ENCODE measurements at places on chromosomes 11 and 22.
A peak's percentile ranks its signal among the peaks of the same experiment; 100 is the strongest.

GRCh38 chr11:117179048-117179999, 781 bp downstream of the SIDT2 start:
- no peak for DNase-seq

DNA sequence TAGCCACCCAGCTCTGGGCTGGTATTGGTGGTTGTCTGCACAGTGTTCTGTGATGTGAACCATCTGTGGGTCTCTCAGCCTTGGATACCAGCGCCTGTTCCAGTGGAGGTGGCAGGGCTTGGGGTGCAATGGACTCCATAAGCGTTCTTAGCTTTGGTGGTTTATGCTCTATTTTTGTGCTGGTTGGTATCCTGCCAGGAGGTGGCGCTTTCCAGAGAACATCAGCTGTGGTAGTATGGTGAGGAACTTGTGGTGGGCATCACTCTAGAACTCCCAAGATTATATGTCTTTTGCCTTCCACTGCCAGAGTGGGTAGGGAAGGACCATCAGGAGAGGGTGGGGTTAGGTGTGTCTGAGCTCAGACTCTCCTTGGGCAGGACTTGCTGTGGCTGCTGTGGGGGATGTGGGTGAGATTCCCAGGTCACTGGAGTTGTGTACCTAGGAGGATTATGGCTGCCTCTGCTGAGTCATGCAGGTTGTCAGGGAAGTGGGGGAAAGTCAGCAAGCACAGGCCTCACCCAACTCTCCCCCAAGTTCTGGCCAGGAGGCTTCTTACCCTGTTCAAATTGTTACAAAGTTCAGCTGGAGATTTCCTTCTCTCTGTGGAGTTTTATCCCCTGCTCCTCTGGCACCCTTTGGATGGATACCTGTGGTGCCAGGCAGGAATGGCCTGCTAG, 47.2 kb downstream of the MRGPRX2 start:
- no peak for DNase-seq

DNA sequence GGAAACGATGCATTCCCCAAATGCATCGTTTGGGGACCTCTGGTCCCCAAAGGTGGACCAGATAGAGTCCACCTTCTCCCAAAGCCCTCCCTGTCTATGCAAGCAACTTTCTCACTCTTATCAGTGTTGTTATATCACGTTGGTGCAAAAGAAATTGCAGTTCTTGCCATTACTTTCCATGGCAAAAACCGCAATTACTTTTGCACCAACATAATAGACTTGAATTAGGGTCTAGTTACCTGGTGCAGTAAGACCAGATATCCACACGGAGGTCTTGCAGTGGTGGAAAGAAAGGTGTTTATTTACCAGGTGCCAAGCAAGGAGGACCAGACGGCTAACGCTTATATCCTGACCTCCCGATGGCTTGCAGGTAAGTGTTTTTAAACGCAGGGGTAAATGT, 129.0 kb downstream of the MIAT start:
- no peak for DNase-seq

- DNase-seq: no peak
Measured at GRCh38 chr11:120834686-120835210, 189.2 kb upstream of the TBCEL start.

GRCh38 chr11:68375766-68376165, 63.4 kb downstream of the LRP5 start:
- no peak for DNase-seq

GRCh38 chr11:95576146-95576845, 213.3 kb downstream of the FAM76B start:
- no peak for DNase-seq

- DNase-seq: peak; percentile 56
Measured at GRCh38 chr11:95682552-95682951, 107.0 kb downstream of the FAM76B start.

GRCh38 chr11:1229471-1230120, 6.7 kb downstream of the MUC5B start:
- no peak for DNase-seq

DNA sequence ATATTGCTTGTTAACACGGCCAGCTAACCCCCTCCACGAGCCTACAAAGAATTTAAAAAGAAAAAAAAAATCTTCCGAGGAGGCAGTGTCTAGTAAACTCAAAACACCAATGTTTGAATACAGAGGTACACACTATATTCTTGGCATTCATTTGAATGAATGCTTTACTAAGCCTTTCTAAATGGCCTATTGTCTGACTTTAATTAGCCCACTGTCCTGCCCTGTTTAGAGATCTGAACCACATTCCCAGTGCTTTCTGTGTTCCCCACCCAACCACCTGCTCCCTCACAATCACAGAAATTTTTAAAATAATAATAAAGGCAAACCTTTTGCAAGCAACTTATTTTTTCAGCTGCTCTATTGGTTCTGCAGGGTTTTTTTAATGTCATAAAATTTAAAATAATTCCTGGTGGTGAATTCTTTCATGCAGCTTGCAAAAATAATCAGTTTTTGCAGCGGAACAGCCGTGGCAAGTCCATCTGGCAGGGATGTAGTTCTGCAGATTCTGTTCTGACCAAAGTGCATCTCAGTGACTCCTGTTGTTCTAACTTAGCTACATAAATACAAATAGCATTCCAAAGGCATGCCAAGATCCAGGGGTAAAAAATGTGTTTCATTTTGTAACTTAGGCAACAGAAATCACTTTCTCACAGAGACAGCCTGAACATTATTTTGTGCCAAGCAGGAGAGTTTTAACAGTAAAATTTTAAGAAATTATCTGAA, 23.8 kb downstream of the POU2AF2 start:
- DNase-seq: peak; percentile 13

- no peak for DNase-seq
Measured at GRCh38 chr11:118200497-118200896, 24.1 kb upstream of the SCN2B start.

GRCh38 chr11:27496461-27496860, 10.1 kb downstream of the LIN7C start:
- no peak for DNase-seq

DNA sequence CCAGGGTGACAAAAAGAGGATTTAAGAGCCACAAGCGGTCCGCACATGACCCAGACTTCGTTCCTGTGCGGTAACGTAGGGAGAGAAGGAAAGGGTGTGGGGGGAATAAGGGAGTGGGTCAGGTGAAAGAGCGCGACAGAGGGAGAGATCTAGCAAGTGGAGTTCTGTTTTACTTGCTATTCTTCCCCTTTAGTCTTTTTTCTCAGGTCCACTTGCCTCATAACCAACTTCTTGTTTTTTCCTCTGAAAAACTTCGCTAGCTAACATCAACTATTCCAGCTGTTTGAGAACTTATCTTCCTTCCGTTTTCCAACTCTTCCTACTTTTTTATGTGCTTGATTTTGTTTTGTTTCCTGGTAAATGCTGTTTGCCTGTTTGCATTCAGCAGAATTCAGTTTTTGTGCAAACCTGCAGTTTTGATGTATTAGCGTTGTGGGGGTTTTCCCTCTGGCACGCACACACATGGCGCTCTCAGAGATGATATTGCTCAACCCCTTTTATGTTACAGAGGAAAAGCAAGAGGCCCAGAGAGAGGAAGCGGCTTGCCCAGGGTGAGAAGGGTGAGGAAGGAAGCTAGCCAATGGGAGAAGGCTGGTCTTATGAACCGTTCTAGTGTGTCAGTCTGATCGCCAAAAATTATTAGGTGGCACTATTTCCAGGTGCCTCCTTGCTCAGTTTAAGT, 592 bp upstream of the CTSC start:
- DNase-seq: peak; percentile 94

- no peak for DNase-seq
Measured at GRCh38 chr11:15780837-15781236, 575.5 kb downstream of the SOX6 start.
